ENCODE measurements at places on chromosomes 3 and 15.
A peak's percentile ranks its signal among the peaks of the same experiment; 100 is the strongest.

GRCh38 chr15:44537735-44538240, 841 bp downstream of the EIF3J start:
- no peak for DNase-seq

DNA sequence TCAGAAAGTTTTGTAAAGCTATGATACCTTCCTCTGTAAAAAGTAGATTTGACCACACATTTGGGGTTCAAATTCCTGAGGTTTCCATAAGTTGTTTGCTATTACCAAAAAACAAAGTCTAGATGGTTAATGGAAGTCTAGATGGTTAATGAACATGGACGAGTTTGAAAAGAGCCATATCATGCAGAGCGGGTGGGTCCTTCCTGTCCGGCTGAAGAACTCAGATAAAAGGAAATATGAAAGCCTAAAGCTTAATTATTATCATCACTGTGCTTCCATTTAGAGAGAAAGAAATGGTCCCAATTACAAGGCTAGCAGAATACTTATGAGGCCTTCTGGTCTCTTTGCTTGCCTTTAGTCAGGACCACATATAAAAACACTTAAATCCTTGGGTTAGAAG, 132.1 kb upstream of the SATB1 start:
- DNase-seq: no peak

- DNase-seq: no peak
These were observed 495 bp downstream of the CDC25A start for GRCh38 chr3:48187579-48188265.

DNA sequence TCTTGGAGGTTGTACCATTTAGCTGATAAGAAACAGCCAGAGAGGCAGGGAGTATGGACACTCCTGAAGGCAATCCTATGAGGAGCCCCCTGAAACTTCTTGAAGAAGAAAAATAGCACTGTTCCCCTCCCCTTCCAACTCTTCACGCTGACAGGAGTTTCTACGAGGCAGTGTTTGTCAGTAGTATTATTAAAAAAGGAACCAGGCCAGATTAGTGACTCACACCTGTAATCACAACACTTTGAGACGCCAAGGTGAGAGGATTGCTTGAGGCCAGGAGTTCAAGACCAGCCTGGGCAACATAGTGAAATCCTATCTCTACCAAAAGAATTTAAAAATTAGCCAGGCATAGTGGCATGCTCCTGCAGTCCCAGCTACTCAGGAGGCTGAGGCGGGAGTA, 38.7 kb downstream of the WWTR1 start:
- DNase-seq: no peak

GRCh38 chr3:9501226-9501625, 52.4 kb downstream of the LHFPL4 start:
- DNase-seq: no peak

- DNase-seq: no peak
These were observed 144.8 kb upstream of the BHLHE40 start for GRCh38 chr3:4834403-4834866.

GRCh38 chr3:12986986-12987385, 86.2 kb downstream of the IQSEC1 start:
- no peak for DNase-seq

GRCh38 chr15:36818260-36818659, 238.8 kb downstream of the CDIN1 start:
- DNase-seq: no peak

- DNase-seq: no peak
These were observed 174.3 kb downstream of the MAGI1 start for GRCh38 chr3:65864357-65864904.

DNA sequence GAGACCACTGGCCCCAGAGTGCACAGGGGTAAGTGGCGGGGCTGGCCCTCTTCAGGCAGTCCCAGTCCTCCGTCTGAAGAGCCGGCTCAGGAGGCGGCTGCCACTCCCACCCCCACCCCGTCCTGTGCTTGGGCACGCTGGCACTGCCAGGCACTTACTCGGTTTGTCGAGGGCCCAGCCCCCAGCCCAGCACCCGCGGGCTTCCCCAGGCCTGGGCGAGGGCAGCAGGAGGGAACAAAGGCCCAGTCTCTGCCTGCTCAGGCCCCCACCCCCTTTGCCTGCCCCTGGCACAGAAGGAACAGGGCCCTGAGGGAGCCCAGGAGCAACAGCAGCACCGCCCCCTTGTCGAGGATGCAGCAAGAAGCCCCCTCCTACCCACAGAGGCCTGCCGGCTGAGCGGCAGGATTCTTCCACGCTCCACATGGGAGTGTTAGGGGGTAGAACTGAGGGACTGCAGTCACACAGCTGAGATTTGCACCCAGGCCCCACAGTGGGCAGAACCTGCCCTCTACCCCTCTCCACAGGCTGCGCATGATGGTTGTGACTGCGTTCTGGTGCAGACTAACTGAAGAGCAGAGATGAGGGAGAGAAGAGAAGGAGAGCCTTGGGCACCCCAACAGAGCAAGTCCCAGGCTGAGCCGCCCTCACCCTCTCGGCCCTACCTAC, 8.9 kb downstream of the DUSP7 start:
- DNase-seq: no peak

GRCh38 chr3:22632536-22632935, 570.6 kb upstream of the UBE2E2 start:
- no peak for DNase-seq

- no peak for DNase-seq
These were observed 512.5 kb downstream of the AGBL1 start for GRCh38 chr15:86591994-86592735.

DNA sequence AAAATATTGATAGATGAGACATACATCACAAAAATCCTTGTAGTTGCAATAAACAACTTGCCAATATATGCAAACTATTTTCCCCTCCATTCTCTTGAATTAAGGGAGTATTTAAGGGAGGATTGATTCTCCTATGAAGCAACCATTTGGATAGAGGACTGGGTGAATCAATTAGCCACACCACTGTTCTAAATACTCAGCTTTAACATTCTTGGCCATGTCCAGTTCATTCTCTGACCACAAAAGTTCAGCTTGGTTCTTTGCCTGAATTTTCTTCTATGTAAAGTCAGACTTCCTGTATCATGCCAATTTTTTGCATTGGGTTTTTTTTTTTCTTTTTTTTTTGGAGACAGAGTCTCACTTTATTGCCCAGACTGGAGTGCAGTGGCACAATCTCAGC, 15.8 kb upstream of the SEC11A start:
- DNase-seq: no peak

DNA sequence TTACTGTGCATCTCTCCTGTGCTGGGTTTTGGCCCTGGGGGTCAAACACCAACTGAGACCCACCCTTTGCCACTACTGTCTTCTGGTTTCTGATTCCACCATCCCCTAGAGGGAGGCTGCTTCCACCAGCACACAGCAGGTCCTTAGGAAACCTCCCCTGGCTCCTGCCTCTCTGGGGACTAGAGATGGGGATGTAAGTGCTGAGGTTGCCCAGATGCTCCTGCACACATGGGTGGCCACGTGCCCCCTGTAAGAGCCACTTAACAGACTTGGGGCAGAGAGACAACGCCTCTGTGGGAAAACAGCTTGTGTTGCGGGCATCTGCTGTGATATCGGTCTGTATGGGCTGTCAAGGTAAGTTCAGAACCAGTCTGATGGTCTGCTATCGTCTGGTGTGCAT, 83.4 kb downstream of the ATP2B2 start:
- DNase-seq: no peak

DNA sequence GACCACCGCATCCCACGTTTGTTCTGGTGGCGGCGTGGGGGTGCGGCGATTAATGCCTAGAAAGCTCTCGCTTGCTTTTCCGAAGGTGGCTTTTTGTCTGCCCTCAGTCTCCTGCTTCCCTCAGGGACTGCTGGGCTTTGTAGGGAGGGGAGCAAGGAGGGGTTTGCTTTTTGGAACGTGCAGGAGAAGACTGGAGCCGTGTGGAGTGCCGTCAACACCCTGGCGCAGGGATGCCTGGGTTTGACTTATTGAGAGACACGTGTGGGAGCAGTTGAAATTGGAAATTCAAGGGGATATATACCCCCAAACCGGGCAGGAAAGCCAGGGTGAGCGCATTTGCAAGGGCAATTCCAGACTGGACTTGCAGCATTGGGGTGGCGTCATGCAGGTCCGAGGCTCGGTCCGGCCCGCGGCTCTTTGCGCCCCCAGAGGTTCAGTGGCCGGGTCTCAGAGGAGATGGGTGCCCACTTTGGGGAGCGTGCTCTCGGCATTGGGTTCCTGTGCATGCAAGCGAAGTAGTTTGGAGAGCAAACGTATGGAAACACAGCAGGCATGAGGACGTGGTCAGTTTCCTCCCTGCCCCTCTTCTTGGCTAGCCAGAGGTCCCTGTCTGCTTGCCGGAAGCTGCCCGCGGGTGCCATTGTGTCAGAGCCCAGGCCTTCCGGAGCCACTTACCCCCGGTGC, 2.1 kb downstream of the EPHB1 start:
- no peak for DNase-seq

DNA sequence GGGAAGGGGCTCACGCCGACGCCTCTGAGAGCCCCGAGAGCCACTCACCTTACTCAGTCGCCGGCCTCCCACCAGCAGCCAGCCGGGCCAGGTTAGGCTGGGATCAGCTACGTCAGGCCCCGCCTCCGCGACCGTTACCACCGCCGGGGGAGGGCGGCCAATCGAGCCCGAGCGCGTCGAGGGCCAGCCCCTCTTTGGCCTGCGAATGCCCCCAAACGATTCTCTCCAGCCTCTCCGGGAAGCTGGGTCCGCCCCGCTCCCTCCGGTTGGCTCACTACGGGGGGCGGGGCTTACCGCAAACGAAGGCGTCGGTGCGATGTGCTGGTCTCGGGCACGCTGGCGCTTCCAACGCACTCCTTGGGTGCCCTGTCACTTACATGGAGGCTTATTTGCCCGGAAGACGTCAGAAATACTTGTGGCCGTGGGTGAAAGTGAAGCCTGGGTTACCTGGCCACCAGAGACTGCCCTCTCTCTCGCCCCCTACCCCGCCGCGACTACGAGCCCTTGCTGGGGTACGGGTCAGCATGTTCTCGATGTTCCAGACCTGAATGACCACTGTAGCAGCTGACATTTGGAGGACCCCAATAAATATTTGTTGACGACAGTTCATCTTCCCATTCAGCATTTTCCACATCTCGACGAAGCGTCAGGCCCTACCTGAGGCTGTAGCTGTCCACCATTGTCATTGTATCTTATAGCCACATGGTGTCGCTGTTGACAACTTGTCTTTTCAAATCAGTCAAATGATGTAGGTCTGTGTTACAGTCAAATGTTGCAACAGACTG, at the start of gene CEP70:
CEP70 (minus strand) TSS at position 111 of the 785 bp plus-strand sequence. CDS start 21,333 bp downstream, outside the sequence.
- peak; percentile 65 for DNase-seq

- no peak for DNase-seq
These were observed 60.9 kb upstream of the TJP1 start for GRCh38 chr15:29883126-29883525.

DNA sequence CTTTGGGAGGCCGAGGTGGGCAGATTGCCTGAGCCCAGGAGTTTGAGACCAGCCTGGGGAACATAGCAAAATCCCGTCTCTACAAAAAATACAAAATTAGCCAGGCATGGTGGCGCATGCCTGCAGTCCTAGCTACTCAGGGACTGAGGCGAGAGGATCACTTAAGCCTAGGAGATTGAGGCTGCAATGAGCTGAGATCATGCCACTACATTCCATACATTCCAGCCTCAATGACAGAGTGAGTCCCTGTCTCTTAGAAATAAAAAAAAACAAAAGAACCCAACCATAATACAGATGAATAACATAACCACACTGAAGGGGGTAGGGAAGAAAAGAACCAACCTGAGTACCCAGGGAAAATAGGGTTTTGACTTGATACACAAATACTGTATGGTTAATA, 19.7 kb upstream of the CGNL1 start:
- DNase-seq: no peak

DNA sequence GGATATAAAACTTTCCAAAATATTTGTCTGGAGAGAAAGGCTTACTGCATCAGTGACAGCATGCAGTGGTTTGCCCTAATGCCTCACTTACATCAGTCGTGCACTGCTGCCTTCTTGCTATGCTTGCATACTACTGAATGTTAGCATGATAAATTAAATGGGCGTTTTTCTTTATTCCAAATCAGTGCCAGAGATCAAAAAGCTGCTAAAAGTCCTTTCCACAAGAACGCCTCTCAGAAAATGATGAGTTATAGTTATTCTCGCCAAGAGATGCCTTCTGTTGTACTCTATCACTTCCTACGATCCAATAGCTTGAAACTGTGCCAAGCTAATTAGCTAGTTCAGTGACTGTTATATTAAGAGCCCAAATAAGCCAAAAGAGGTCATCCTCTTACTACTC, 345.8 kb upstream of the ROBO2 start:
- no peak for DNase-seq

DNA sequence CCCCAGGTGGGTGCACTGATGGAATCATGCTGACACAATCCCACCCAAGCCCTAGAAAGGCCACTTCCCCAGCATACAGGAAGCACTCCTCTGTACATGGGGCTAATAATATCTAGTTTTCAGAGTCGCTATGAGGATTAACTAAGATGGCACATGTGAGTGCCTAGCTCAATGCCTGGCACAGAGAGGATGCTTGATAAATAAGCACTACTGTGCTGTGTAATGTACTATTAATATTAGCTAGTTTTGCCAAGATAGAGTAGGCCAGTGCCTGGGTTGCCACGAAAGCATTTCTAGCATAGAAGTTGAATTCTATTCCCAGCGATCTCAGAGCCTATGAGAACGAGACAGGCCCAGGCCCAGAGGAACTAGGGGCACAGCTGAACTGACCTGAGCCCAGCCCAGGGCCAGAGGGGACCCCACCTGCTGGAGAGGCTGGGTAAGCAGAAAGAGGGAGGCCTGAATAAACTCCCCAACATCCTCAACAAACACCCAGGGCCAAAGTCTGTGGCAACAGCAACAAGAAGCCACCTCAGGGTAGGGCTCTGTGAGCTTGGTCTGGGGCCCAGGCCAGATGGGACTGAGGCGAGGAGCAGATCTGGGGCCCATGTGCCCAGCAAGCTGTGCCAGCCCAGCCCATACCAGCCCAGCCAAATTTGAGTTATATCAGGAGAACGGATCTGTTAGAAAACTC, 7.6 kb upstream of the SEMA7A start:
- DNase-seq: no peak

DNA sequence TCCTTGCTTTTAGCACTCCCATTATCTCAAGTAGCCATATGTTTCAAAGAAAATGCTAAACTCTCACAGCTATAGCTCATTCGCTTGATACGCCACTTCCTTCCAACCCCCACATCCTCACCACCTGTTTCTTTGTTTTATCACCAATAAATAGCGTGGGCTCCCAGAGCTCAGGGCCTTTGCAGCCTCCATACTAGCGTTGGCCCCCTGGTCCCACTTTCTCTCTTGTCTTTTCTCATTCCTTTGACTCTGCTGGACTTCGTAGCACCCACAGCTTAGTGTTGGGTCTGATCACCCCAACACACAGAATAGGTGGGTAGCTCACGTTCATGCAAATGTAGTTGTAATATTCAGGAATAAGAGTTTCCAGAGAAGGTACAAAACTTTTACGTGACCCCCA, 4.1 kb upstream of the GPD1L start:
- DNase-seq: no peak

DNA sequence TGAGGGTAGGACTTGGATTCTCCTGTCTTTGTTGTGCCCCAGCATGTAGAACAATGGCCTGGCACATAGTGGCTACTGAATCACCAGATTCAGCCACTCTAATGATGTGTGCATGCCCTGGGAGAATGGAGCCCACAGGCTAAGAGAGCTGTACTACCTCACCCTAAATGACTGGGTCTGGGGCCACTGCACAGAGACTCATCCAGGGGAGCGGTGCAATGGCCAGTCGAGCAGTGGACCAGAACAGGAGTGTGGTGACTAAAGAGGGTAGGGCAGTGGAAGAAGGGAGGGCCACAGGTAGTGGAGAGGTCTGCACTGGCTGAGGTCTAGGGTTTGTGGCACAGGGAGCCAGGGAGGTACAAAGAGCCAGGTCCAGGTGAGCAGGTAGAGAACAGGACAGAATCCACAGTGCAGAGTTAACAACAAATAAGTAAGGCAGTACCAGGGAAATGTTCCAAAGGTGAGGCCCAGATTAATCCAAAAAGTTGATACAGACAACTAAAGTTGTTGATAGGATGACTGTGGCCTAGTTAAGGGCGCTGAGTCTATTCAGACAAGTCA, 142.7 kb upstream of the ATP11B start:
- DNase-seq: no peak
